ENCODE measurements at places on chromosomes 2 and 18.

DNA sequence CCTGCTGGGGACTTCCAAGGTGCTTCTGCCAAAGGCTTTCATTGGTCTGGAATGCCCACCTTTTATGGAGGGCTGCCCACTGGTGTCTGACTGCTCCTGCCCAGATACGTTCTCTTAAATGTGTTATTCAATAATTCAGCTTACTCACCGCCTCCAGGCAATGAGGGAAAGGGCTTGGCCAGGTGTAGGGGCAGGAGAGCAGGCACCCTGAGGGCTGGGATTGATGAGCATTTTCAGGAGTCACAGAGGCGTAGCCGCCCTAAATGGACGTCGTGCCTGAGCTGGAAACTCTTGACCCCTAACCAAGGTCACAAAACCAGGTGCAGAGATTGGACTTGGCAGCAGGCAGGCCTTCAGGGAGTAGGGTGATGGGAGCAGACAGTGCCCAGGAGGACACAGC lies 26.8 kb downstream of the MAL start:
- DNase-seq = no peak

DNA sequence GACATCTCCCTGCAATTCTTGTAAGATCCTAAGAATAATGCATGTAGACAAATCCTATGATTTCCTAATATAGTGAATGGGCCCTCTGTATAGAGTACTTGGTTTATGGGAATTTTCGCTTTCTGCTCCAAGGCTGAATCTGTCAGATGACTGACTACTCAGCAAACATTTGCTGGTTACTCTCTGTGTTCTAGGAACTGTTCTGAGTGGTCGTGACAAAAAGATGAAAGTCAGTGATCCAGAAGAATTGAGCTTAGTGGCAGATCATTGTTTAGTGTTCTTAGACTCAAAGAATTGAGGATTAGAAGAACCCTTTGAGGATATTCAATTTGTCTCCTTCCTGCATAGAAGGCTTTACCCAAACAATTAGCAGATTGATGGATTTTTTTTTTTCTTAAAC lies 10.0 kb downstream of the XRCC5 start:
- DNase-seq = no peak

DNA sequence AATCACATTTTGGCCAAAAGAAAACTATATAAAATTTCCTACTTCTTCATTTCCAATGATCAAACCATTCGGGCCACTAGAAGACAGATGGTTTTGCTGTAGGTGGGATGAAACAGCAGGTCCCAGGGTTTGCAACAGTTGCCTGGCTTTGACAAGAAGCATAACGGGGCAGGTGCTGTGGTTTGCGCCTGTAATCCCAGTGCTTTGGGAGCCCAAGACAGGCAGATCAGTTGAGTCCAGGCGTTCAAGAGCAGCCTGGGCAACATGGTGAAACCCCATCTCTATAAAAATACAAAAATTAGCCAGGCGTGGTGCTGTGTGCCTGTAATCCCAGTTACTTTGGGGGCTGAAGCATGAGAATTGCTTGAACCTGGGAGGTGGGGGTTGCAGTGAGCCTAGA lies 81.4 kb upstream of the XPO1 start:
- DNase-seq = no peak

DNA sequence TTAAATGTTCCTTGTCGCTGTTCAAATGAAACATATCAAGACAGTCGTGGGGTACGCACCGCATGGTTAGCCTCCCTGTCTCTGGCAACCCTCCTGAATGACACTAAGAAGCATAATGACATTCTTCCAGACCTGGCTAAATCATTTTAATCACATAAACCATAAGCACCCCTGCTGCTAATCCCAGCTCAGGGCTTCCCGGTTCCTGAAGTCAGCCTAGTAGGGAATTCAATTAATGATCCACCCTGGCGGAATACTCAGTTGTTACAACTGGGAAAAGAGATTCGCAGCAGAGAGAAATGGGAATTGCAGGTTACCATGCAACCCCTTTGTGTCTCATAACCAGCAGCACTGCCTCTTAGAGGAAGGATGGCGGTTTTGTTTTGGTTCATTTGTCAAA lies 200.8 kb upstream of the AGAP1 start:
- DNase-seq = no peak

DNA sequence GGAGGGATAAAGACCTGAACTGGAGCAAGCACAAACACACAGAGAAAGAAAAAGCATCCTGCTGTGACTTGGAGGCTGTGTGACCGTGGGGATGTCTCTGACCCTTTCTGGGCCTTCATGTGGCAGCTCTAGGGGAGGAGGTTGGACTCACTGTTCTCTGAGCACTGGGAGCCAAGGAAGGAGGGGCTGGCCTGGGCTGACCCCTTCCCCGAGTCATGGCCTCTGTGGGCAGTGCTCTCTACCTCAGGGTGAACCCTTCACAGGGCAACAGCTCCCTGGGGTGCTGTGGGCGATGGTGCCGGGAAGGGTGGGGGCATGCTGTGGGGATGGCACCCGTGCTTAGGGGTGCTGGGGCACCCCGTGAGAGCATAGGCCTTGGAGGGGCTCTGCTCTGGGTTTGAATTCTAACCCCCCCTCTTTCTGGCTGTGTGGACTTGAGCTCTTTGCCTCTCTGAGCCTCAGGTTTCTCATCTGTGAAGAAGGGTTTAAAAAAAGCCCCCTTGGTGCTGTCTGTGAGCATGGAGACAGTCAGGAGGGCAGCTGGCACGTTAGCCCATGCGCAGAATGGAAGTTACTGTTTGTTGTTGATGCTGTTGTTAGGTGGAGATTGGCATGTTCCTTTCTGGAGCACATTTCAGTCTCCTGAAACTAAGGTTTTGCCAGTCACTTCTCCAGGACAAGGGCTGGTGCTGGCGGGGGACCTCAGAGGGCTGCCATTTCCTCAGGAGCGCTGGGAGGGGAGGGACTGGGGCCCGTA lies 700 bp downstream of the TOGARAM2 start:
- DNase-seq = no peak

DNA sequence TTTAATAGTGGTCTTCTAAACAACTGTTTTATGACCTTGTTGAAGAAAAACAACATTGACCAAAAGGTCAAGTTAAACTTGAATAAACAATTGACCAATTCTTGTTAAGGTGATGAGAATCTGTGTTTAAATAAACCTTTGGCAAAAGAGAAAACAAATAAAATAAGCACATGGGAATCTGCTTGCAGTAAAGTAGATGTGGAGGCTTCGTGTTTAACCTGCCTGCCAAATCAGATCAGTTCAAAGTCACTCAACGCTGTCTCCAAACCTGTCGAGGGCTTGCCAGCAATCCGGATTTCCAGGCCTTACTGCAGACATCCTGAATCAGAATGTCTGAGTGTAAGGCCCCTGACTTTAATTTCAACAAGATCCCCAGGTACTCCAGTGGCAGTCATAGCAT lies 55.1 kb upstream of the AQP4 start:
- DNase-seq = no peak

- peak; percentile 53 for DNase-seq
Measured at GRCh38 chr2:117481608-117482007, 332.9 kb upstream of the DDX18 start.

DNA sequence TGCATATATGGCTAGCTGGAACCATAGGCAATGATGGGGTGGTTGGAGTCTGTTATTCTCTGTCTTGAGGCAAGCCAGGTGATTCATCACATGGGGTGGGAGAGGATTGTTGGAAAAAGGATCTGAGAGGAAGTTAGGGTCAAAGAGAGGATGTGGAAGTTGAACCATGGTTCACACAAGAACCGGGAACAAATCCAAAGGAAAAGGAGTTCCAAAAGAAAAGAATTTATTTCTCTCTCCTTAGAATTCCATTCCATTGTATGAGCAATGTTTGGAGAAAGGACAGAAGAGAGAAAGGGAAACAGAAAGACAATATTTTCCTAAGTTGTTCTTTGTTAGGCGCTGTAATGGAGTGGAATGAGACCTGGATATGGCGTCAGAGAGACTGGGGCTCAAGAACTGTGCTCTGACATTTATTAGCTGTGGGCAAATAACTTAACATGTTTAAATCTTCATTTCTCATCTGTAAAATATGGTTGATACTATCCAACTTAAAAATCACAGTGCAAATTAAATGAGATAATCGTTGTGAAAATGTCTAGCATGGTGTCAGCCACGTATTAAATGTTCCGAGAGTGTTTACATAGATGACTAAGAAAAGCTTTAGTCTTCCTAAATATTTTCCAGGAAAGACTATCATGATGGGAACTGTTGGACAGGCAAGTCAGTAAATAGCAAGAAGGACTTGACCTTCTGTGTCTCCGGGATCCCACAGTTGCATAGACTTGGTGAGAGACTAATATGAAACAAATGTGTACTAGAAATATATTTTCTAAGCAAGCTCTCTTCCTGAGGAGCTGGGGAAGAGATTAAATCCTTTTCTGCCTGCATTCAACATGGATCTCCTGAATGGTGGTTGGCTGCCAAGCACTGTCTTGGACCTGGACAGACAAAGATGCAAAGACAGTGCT lies 71.4 kb downstream of the TRIB2 start:
- no peak for DNase-seq

DNA sequence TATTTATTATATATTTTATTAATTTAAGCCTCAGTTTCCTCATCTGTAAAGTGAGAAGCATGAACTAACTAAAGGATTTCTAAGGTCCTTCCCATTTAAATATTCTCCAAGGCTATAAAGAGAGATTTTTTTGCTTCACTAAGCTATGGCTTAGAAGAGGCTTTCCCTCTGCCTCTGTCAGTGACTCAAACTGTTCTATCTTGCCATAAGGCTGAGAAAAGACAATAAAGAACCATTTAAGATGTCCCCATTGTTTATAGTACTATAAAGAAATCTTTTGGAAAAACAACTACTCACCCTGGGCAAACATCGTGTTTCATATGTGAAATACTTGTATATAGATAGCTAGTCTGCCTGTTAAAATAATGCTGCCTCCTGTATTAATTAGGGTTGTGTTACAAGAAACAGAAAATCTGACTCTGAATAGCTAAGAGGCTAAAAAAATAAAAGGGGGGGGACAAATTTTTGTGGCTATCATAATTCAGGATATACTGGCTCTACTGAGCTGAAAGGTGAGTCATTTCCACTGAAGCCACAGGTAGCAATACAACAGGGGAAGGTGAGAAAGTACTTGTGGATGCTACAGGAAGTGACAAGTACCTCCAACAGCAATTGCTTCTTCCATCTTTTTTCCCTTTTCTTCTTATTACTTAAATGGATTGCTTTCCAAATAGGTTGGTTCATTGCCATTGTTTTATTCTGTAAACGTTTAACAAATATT lies 25.4 kb downstream of the EPHA4 start:
- no peak for DNase-seq

DNA sequence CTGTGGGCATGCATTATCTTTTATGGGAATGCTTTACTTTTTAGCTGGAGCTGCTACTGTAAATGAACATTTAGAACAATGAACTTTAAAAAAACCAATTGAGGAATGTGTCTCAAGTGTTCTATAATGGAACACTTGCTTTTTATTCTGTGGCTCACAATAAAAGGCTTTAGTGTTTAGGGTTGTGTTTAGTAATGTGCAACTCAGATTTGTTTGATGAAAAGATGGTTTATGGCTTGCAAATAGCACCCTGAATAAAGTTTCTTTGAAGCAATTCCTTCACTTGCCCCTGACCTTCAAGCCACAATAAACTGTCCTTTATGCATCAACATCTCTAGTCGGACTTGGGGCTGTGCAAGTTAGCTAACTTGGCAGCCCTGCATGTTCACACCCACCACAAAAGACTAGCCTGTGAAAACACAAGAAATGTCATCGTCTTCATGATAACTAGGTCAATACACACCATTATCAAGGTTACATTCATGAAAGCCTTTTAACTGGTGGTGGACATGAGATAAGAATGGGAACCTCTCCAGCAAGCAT lies 98.7 kb downstream of the MYO1B start:
- no peak for DNase-seq

- no peak for DNase-seq
Measured at GRCh38 chr2:40357667-40358066, 94.2 kb downstream of the SLC8A1 start.

All from COR-L47 (cell line).